GM23338 (cell line): ENCODE measurements at places on chromosomes 7 and 10.

DNA sequence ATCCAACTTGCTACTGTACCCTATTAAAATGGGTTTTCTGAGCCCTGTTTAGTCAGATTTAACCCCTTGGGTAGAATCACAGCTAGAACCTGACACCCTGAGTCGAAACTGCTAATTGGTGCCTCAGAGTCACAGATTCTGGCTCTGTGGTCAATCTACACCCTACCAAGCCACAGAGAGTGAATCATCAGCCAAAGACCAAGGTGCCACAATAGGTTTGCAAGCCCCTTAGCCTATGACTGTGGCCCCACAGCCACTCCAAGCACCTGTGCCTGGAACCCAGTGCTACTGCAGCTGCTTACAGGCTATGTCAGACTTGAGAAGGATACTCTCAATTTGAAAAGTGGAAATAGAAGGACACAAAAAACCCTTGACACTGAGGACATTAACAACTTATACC, 202.8 kb upstream of the KCND2 start:
- no peak for DNase-seq

DNA sequence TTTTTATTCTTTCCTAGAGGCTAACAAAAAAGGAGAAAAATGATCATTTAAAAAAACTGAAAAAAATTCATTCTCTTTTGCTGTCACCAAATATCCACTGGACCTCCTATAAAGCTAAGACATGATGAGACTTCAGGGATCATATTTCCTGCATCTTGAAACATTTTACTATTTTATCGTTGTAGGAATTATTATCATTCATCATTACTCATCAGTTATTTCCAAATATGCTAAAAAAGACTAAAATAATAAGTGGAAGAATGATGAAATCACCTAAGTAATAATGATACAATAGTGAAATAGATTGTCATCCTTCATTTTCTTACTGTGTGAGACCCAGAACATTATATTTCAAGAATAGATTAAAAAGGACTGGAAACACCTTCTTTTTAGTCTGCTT, 28.3 kb downstream of the TAF3 start:
- DNase-seq, result no peak

DNA sequence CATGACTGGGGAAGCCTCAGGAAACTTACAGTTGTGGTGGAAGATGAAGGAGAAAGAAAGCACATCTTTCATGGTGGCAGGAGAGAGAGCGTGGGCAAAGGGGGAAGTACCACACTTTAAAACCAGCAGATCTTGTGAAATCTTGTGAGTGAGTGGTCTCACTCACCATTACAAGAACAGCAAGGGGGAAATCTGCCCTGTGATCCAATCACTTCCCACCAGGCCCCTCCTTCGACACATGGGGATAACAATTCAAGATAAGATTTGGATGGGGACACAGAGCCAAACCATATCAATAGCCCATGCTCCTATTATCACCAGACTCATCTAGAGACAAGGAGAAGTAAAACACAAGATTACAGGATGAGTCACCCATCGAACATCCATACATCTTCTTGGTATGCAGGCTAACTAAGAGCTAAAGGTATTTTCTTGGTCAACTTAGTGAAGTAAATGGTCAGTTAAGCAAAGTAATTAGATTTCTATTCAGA, 55.3 kb upstream of the YAE1 start:
- DNase-seq, result no peak

DNA sequence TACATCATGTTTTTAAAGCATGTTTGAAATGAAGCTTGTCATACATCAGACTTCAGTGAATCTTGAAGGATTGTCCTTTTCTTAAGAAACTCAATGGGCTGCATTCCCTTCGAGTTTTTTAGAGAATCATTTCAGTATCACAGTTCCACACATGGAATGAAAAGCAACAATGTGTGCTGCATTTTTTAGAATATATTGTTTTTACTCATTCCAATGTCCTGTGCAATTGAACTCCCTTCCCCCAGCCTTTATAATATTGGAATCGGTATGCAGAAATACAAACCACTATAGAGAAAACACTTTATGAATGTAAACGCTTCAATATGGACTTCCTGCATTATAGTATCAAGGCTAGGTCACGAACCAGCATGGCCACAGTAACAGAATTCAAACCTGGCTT, 634.4 kb downstream of the GATA3 start:
- DNase-seq, result no peak

- DNase-seq, result no peak
Measured at GRCh38 chr7:12314199-12314598, 89.5 kb downstream of the VWDE start.

DNA sequence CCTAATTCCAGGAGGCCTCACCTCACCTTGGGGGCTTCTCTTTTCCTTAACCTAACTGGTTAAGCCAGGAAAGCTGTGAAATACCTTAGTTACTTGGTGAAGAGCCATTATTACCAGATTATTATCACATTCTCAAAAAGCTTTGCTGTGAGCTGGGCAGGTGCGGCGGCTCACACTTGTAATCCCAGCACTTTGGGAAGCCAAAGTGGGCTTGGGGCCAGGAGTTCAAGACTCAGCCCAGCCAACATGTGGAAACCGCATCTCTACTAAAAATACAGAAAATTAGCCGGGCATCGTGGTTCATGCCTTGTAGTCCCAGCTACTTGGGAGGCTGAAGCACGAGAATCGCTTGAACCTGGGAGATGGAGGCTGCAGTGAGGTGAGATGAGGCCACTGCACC, 102.4 kb upstream of the KLF6 start:
- no peak for DNase-seq

DNA sequence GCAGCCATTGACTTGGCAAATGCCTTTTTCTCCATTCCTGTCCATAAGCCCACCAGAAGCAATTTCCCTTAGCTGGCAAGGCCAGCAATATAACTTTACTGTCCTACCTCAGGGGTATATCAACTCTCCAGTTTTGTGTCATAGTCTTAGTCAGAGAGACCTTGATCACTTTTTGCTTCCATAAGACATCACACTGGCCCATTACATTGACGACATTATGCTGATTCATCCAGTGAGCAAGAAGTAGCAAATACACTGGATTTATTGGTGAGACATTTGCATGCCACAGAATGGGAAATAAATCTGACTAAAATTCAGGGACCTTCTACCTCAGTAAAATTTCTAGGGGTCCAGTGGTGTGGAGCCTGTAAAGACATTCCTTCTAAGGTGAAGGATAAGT, 649.7 kb upstream of the ANKRD30A start:
- DNase-seq, result no peak

DNA sequence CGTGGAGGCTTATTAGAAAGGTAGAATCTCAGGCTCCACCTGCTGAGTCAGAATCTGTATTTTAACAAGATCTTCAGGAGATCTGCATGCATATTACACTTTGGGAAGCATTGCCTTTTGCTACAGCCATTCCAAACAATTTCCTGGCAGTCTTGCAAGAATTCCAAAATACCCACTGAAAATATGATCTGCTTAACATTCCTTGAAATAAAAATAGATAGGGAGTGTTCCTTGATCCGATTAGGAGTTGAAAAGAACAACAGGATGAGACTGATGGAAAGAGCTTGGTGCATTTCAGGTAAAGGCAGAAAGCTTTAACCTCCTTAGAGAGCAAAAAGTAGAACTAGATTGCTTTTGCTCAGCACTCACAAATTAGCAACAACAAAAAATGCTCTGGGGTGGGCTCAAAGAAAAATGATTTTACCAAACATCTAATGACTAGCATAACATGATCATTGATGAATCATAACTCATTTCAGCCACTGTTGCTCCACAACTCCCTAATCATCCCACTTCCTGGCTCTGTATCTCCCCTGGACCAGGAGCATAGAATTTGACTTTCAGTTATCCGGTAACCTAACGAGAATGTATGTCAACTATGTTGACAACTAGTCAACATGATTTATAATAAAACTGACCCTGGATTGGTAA, 115.2 kb downstream of the RNLS start:
- DNase-seq, result no peak

DNA sequence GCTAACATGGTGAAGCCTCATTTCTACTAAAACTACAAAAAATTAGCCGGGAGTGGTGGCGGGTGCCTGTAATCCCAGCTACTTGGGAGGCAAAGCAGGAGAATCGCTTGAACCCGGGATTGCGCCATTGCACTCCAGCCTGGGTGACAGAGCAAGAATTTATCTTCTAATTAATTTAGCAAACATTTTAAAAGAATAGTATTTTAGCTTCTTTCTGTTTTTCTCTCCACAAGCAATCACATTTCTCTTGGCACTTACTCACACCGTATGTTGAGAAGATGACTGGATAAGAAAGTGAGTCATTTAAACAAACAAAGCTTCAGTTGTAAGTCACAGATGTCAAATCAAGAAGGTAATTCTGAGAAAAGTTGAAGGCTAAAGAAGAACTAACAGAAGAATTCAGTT, 264.0 kb downstream of the ARL4A start:
- no peak for DNase-seq

GRCh38 chr7:135713836-135714470, 14.0 kb downstream of the SLC13A4 start:
- DNase-seq, result no peak

- DNase-seq, result no peak
Measured at GRCh38 chr10:59617996-59618395, 91.7 kb downstream of the SLC16A9 start.

DNA sequence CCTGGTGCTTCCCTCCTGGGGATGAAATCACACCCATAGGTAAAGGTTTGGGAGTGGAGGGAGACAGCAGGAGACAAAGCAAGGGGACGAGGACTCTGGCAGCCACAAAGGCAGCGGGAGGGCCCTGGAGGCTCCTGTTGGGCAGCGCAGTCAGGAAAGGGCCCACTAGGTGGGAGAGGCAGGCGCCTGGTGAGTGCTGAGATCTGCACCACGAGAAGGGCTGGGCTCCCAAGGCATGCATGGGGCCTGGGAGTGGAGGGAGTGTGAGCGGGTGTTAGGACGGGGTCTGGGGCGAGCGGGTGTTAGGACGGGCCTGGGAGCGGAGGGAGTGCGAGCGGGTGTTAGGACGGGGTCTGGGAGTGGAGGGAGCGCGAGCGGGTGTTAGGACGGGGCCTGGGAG, 13.0 kb downstream of the GET4 start:
- no peak for DNase-seq

DNA sequence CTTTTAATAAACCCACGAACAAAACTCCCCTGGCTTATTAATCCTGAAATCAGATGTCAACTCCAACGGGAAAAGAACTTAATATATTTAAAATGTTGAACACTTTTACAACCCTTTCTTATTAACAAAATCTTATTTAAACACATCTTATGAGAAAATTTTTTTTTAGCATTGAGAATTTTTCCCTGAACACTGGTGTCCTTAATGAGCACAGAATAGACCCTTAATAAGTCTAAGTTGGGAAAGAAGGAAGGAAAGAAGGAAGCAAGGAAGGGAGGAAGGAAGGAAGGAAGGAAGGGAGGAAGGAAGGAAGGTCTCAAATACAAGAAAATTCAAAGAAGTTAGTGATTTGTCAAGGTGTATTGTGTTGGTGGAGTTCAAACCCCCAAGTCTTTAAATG, 129.2 kb upstream of the COL1A2 start:
- DNase-seq, result no peak

GRCh38 chr7:111873326-111873646, 311.0 kb upstream of the IMMP2L start:
- peak; percentile 35 for DNase-seq

GRCh38 chr7:125930848-125931247, 1001.2 kb upstream of the POT1 start:
- DNase-seq, result no peak

DNA sequence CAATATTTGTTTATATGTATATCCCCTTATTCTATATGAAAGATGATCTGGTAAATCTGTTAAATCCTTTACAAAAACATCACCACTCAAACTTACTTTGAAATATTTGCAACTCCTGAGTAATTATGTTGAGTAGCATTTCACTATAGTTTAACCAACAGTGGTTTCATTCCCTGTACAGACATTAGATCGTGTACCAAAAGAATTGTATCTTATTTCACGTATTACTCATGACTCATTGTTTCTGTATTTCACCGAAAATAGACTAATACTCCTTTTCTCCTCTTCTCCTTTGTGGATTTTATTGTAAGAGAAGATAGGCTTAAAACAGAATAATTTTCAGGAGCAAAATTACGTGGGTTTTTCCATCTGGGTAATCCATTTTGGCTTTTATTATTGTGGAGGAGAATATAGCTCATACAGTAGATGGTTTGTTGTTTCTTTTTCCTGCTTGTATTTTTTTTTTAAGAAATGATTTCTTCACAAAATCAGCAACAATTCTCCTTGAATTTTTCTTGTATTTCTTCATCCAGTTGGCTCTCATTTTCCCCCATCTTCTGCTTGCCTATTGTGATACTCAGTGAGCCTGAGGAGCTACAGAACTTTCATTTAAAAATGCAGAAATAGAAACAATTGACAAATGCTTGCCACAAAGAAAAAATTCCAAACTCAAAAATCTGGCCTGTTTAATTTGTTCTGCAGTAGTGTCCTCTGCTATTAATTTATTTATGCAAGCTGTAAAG, 90.6 kb upstream of the OIT3 start:
- no peak for DNase-seq

DNA sequence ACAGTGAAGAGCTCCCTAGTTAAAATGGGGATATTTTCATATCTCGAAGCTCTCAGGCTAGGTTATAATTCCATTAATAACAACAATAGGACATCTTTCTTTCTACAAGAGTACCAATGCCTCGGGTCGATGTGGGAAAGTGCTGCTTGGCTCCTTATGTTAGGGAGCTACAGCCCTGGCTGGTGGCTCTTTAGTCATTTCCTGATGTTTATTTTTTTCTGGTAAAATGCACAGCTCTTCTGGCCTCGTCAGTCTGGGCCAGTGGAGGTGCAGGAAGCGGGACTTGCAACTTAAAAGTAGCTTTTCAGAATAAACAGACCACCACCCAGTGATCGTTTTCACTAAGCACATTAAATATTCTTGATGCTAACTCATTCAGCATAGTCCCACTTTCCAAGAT, 58.3 kb downstream of the MKX start:
- DNase-seq, result no peak

DNA sequence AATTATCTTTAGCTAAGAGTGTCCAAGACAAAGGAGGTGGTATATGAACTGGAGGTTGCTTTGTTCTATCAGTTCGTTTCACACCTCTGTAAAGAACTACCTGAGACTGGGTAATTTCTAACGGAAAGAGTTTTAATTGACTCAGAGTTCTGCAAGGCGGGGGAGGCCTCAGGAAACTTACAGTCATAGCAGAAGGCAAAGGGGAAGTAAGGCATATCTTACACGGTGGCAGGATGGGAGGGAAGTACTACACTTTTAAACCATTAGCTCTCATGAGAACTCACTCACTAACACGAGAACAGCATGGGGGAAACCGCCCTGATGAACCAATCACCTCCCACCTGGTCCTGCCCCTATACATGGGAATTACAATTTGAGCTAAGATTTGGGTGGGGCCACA, 1202.3 kb upstream of the LRRTM3 start:
- peak; percentile 2 for DNase-seq

DNA sequence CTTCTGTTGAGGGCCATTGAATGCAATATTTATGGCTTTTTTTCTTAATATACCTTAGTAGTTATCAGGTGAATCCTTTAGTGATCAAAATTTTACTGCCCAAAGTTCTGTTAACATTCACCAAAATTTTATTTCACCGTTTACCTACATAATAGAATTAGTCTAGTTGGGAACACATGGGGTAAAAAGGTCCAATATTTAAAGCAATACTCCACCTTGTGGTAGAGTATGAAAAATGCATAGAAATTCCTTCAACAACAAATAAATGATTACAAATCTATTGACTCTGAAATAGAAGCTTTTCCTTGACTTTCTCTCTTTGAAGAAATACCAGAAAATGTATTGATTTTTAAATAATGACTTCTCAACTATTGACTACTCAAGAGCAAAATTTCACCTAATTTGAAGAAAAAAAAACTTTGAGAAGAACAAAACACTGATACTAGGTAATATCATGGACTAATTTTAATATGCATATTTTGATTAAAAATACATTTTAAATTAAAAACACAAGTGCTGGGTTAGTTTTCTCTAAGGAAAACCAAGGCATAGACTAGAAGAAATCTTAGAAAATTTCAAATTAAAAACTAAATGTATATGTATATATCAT, 43.3 kb downstream of the POLR1F start:
- DNase-seq, result peak; percentile 51
